CD4-positive, alpha-beta T cell treated with Interleukin-2 at 100 ng/mL for 4 hours (primary cell): ENCODE measurements at places on chromosomes 2 and 18.

GRCh38 chr2:102301867-102302362 lies 9.4 kb upstream of the IL1RL1 start:
- DNase-seq: peak; percentile 55

DNA sequence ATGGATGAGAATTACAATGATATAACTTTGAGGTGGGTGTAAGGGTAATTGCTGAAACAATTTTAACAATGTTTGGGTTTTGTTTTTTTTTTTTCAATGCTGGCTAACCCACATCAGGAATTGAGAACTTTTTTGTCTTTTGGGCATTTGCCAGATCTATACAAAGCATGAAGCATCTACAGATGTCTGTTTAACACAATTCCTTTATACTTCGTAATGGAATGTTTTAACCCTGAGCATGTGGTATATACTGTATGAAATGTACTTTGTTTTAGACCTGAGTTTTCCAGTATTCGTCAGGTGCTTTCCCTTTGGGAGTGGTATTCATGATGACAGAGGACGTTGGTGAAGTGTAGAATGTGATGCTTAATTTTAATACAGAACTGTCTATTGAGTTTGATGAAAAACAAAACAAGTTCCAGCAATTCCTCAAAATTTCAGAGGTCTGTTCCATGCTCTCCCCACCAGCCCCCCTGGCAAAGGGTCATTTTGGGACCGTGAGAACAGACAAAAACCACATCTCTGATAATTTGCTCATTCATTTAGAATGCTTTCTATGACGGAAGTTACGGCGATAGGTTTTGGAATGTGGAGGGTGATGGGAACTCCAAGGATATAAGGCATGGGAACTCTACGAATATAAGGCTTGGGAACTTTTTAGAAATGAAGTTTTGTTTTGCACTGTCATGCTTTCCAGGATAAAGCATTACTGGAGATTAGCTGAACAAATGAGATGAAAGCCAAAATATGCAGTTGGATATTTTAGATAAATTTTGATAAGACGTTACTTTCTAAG lies 14.1 kb downstream of the LIMS1 start:
- DNase-seq: no peak

GRCh38 chr2:60957643-60958042 lies 59.9 kb upstream of the PEX13 start:
- no peak for DNase-seq

DNA sequence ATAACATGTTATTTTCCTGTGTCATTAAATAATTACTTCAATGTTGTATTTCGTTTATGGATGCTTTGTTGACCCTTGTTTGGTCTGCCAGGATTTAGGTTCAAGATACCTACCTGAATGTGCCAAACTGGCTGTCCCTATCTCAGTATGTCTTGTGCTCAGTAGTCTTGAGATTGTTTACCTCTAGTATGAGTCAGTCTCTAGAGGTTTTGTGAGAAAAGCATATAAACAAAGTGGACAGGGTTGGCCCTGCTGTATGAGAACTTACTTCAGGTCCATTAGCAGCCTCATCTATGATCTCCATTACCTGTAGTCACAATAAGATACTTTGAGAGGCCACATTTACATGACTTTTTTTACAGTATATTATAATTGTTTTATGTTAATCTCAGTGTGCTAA lies 17.8 kb downstream of the DDX18 start:
- DNase-seq: no peak

- no peak for DNase-seq
Measured at GRCh38 chr2:137183206-137183898, 418.0 kb downstream of the THSD7B start.

DNA sequence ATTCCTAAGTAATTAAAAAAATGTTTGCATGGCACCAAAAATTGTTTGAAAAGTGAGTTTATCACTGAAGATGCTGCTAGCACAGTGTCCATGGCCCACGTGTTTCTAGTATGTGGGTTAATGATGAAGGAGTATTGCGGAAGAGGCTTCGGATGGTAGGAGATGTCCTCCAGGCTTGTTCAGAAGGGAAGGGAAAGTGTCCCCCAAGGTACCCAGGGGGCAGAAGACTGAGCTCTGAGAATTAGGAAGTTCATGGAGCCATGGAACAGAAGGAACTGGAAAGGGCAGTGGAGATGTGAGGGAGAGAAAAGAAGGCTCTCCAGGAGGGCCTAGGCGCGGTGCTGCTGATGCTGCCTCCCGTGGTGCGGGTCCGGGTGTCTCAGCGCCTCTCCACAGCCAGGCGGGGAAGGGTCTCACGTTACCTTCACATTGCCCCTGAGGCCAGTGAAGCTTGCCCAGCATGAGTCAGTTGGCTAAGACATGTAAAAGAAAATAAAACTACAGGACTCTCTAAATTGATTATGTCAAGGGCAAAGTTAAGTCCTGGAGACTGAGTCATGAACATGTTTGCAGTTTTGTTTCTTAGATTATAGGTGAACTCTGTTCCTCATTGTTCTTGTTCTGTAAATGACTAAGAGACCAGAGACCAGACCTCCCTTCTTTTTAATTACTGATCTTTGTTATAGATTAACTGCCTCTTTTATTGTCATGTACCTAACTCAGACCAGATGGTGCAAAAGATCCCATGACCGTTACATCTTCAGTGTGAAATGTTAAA lies 89.0 kb downstream of the MTCL1 start:
- no peak for DNase-seq

DNA sequence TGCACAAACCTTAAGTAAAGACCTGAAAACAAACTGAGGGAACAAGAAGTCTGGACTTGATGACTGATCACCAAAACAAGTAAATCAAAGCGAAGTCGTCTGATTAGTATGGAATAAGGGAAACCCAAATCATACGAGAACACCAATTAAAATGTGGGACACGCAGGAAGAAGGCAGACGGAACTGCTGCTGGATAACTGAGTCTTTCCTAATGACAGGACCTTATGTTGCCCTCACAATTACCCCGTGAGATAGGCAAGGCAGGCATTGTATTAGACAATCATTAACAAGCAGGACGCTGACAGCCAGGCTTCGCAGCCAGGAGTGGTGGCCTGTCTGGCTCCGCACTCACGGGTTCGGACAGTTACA lies 614 bp upstream of the COQ10B start:
- DNase-seq: no peak
